ENCODE measurements at places on chromosomes 1 and 21. TPM values are rescaled to one million over a fixed set of nuclear protein-coding genes. Genes with fewer than 3 reads are reported as not detected.

DNA sequence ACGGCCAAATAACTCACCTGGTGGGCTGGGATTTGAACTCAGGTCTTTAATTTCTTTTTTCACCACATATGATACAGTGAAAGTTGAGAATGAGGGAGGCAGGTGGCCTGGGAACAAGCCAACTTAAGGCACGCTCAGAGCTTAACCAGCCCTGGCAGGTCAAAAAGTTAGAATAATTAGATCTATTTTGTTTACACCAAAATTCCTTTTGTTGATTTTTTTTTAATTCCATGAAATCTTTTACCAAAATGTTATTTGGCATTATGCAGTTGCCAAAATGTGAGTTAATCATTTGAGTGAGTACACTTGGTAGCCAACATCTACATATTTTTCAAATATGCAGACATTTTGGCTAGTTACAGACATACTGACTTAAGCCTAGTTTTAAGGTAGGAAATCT is 36.8 kb downstream of the LHX8 start:
- H3K4me3 ChIP-seq: no peak overlapping the region
- no peak overlapping the region for H3K27ac ChIP-seq
- no peaks in the 10 kb centered on the region for H3K36me3 ChIP-seq
- no peak for DNase-seq
- no peaks in the 10 kb centered on the region for H3K4me1 ChIP-seq

- H3K36me3 ChIP-seq: no peaks in the 10 kb centered on the region
- H3K27ac ChIP-seq: no peak overlapping the region
- DNase-seq: no peak
- no peaks in the 10 kb centered on the region for H3K27me3 ChIP-seq
- no peaks in the 10 kb centered on the region for H3K4me1 ChIP-seq
- H3K4me3 ChIP-seq: no peak overlapping the region
Observed at GRCh38 chr1:84884671-84885389, 8.2 kb downstream of the LPAR3 start.

DNA sequence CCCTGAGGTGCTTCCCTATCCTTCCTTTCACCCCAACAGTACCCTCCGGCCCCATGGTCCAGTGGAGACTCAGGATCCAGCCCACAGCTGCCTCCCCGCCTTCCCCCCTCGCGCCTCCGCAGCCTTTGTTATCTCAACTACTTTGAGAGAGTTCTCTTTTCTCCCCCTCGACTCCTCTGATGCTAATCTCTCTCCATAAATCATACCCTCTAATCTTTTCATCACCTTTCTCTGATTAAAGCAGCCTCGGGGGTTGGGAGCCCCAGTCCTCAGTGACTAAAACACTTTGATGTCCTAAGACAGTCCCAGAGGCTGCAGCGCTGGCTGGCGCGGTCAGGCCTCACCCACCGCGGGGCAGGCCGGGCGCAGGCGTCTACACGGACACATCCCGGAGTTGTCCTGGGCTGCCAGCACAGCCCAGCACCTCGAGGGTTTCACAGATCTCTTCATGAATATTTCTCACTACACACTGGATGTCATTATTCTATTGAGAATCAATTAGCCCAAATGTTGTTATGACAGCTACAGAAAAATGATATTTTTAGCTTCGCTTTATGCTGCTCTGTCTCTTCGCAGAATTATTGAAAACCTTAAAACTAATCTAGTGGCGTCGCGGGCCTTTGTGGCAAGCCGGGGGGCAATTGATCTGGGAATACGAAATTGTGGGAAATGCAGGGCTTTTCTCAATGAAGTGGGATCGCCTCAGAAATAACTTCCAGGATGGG is 289.5 kb downstream of the RRAGC start:
- peaks cover 3% of the 10 kb centered on the region for H3K27me3 ChIP-seq
- no peak overlapping the region for H3K27ac ChIP-seq
- DNase-seq: no peak
- no peak overlapping the region for H3K4me3 ChIP-seq

GRCh38 chr1:2544093-2544874 is 11.9 kb upstream of the TNFRSF14 start:
- no peak overlapping the region for H3K4me3 ChIP-seq
- DNase-seq: no peak
- H3K4me1 ChIP-seq: peaks cover 57% of the 10 kb centered on the region

DNA sequence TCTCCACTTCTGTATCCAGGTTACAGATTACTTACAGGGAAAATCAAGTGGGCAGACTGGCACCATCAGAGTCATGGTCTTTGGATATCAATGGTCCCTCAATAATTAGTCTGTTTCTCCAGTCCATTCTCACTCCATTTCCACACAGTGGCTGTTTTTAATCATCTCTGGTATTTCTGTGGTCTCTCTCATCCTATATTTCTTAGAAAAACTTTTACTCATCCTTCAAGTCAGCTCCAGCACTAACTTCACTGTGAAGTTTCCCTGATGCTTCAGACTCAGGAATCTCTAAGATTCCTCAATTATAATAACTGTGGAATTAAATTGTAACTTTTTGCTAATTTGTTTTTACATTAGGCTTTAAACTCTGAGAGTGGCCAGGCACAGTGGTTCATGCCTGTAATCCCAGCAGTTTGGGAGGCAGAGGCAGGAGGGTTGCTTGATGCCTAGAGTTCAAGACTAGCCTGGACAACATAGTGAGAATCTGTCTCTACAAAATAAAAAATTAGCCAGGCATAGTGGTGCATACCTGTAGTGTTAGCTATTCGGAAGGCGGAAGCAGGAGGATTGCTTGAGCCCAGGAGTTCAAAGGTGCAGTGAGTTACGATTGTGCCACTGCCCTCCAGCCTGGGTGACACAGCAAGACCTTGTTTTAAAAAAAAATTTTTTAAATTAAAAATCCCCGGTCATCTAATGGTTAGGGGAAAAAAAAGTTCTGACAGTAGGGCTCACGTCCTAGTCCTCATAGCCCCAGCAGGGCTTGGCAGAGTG is 10.6 kb downstream of the CD160 start:
- no peak overlapping the region for H3K4me3 ChIP-seq
- H3K27me3 ChIP-seq: no peaks in the 10 kb centered on the region
- no peak for DNase-seq
- H3K27ac ChIP-seq: no peak overlapping the region
- H3K36me3 ChIP-seq: no peaks in the 10 kb centered on the region

Gene CELA3B
- 3.4 TPM for total RNA-seq

- peak overlapping the region; percentile 36 for H3K27ac ChIP-seq
- H3K4me3 ChIP-seq: no peak overlapping the region
- H3K4me1 ChIP-seq: no peaks in the 10 kb centered on the region
- no peaks in the 10 kb centered on the region for H3K27me3 ChIP-seq
Observed at GRCh38 chr1:11207898-11208611, 18.9 kb downstream of the ANGPTL7 start.

GRCh38 chr1:187244623-187245022 is 415.9 kb downstream of the PLA2G4A start:
- DNase-seq: no peak
- H3K27me3 ChIP-seq: no peaks in the 10 kb centered on the region
- H3K4me1 ChIP-seq: no peaks in the 10 kb centered on the region
- no peak overlapping the region for H3K27ac ChIP-seq
